Right atrium auricular region (tissue), 2 donors: ENCODE measurements at places on chromosomes 7 and 10. TPM values are rescaled to one million over a fixed set of nuclear protein-coding genes. Genes with fewer than 3 reads are reported as not detected.

DNA sequence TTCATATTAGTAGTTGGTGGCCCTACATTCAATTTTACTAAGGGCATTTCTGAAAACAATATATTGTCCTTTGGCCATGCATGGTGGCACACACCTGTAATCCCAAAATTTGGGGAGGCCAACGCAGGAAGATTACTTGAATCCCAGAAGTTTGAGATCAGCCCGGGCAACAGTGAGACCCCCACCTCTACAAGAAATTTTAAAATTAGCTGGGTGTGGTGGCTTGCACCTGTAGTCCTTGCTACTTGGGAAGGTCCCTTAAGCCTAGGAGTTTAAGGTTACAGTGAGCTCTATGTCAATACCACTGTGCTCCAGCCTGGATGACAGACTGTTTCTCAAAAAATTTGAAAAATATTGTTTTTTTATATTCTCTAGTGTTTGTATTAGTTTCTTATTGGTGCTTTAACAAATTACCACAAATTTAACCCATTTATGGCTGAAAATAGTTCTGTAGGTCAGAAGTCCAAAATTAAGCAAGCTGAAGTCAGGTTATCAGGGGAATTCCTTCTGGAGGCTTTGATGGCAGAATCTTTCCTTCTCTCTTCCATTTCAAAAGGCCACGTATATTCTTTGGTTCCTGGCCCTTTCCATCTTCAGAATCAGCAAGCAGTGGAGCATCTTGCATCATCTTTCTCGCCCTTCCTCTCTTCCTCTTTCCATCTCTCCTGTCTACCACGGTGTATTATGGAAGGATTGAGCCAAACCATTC lies 12.4 kb downstream of the CBX3 start:
- DNase-seq: no peak

- DNase-seq: no peak
These were observed 10.5 kb downstream of the FAM171A1 start for GRCh38 chr10:15360566-15360965.

- DNase-seq: no peak
These were observed 61.9 kb upstream of the OPN4 start for GRCh38 chr10:86592413-86592812.

GRCh38 chr7:34220506-34221185 lies 315.3 kb downstream of the BMPER start:
- DNase-seq: no peak

GRCh38 chr7:22320416-22320815 lies 36.5 kb downstream of the RAPGEF5 start:
- no peak for DNase-seq

- DNase-seq: no peak
These were observed 6.0 kb downstream of the SRGN start for GRCh38 chr10:69093933-69094332.

Gene MOGAT3
- total RNA-seq: not detected

Gene CALCR
- not detected for total RNA-seq

DNA sequence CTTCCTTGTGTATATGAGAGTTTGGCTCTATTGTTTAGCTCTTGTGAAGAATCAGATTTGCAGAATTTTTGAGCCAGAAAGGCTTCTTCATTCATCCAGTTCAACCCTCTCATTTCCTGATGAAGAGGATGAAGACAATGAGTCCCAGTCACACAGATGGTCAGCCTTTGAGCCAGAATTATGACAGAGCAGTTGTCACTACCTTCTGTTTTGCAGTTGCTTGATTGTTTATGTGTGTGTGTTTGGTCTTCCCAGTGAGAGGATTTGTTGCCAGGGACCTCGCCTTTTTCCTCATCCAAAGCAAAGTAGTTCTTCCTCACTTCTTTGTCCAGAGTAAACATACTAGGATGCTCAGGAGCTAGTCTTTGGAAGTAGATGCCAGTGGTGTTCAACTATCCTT lies 15.6 kb downstream of the MDFIC start:
- DNase-seq: no peak

DNA sequence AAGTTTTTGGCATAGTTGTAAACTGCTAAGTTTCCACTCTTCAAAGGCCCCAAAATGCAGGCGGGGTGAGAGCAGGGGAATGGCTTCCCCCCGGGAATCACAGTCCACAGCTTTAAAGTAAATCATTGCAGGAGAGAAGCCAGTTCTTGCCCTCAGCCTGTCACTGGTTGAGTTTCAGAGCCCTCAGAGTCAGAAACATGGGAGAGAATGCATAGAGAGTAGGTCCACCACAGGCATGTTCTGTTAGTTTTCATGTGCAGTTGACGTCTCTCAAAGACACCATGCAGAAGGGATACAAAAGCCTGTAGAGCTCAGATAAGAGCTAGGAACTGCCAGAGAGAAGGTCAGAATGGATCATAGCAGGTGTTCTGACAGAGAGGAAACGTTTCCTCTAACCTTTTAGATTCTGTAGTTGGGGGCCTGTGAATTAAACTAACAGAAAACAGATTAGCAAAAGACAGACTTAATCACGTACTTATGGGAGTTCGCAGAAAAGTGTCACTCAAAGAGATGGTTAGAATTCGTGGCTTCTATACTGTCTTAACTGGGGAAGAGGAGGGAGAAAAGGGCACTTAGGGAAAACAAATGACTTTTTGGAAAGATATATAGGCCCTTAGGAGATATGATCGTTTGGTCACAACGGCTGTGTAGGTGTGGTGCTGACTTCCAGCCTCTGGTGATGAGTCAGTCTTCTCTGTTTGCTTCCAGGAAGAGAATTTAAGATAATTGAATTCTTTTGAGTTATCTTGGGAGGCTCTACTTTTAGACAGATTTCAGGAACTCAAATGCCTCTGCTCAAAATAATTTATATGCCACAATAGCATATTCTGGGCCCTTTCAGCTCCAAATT lies 48.0 kb upstream of the MSRB2 start:
- no peak for DNase-seq

GRCh38 chr10:78904196-78904595 lies 164.6 kb upstream of the ZMIZ1 start:
- peak; percentile 42 for DNase-seq
